Dermis blood vessel endothelial cell (primary cell): ENCODE measurements at places on chromosomes 2 and 18. TPM values are rescaled to one million over a fixed set of nuclear protein-coding genes. Genes with fewer than 3 reads are reported as not detected.

Gene DSC3
- under 0.01 and 0.14 TPM in 2 replicates for total RNA-seq

Gene IL1A
- total RNA-seq, result under 0.01 and 0.19 TPM in 2 replicates

Gene RAD51AP2
- total RNA-seq, result not detected in 2 replicates

Gene CENPA
- total RNA-seq, result 5.1 and 14.3 TPM in 2 replicates

Gene CCDC148
- 0.42 and 0.51 TPM in 2 replicates for total RNA-seq

Gene DYNAP
- not detected in 2 replicates for total RNA-seq

Gene KIF5C
- total RNA-seq, result 0.14 and 0.34 TPM in 2 replicates

Gene CDH7
- total RNA-seq, result not detected in 2 replicates

Gene MXD1
- 3.8 and 4.9 TPM in 2 replicates for total RNA-seq

Gene TNS1
- 45.8 and 65.6 TPM in 2 replicates for total RNA-seq

Gene PROKR1
- under 0.01 TPM in 1 of 2 replicates, not detected in the other for total RNA-seq

Gene PKP4
- 63.7 and 98.2 TPM in 2 replicates for total RNA-seq

Gene CELF4
- not detected in 2 replicates for total RNA-seq

Gene CNNM3
- 14.0 and 24.9 TPM in 2 replicates for total RNA-seq

Gene IMPA2
- total RNA-seq, result 7.5 and 14.6 TPM in 2 replicates

Gene VIT
- 0.65 TPM in 1 of 2 replicates, not detected in the other for total RNA-seq

Gene RBMS1
- total RNA-seq, result 64.3 and 82.8 TPM in 2 replicates

Gene SERPINB5
- total RNA-seq, result 0.05 and 0.51 TPM in 2 replicates

Gene UGT1A4
- 0.09 TPM in 1 of 2 replicates, not detected in the other for total RNA-seq

Gene ZNF521
- 173 and 188 TPM in 2 replicates for total RNA-seq

Gene SLC14A1
- total RNA-seq, result not detected in 2 replicates

Gene ARHGEF4
- total RNA-seq, result 0.33 and 0.68 TPM in 2 replicates

Gene ARHGEF33
- total RNA-seq, result 0.14 and 0.34 TPM in 2 replicates

Gene SP5
- not detected in 2 replicates for total RNA-seq

Gene REEP1
- 4.9 and 13.4 TPM in 2 replicates for total RNA-seq

Gene POLR1B
- total RNA-seq, result 16.8 and 22.0 TPM in 2 replicates

Gene ZBTB14
- total RNA-seq, result 15.6 and 17.9 TPM in 2 replicates

Gene UGT1A10
- not detected in 2 replicates for total RNA-seq

Gene IL1R1
- total RNA-seq, result 24.2 and 24.7 TPM in 2 replicates

Gene GRHL1
- 0.37 and 0.85 TPM in 2 replicates for total RNA-seq

Gene VIL1
- total RNA-seq, result not detected in 2 replicates

Gene XIRP2
- 0.23 TPM in 1 of 2 replicates, not detected in the other for total RNA-seq

Gene MYO7B
- total RNA-seq, result 0.09 TPM in 1 of 2 replicates, not detected in the other

Gene TTL
- 20.8 and 27.6 TPM in 2 replicates for total RNA-seq

Gene KIAA1328
- 4.4 and 5.3 TPM in 2 replicates for total RNA-seq

Gene SKOR2
- total RNA-seq, result not detected in 2 replicates
